ENCODE measurements at places on chromosomes 7 and 10.
A peak's percentile ranks its signal among the peaks of the same experiment; 100 is the strongest.

DNA sequence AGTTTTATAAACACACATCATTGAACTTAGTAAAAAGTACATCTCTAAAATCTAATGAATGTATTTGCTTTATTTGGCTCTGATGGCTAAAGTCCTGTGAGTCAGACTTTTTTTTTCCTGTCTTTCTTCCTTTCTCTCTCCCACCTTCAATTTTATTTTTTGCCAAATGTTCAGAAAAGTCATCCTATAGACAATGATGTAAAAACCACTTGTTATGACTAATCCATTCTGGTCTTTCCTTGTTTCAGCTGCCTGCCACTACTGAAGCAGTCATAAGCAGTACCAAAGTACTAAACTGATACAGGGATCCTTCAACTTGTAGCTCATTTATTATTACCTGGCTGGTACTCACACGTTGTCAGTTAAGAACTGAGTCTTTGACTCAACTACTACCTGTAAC lies 23.9 kb downstream of the HECTD2 start:
- DNase-seq: peak; percentile 74

- no peak for DNase-seq
These were observed 93.4 kb downstream of the ZNF33B start for GRCh38 chr10:42544945-42545344.

- peak; percentile 70 for DNase-seq
These were observed 10.4 kb upstream of the EIF3A start for GRCh38 chr10:119090968-119091367.

GRCh38 chr7:51545131-51545530 lies 228.5 kb upstream of the COBL start:
- DNase-seq: no peak

GRCh38 chr10:97197030-97197500 lies 11.3 kb upstream of the SLIT1 start:
- DNase-seq: no peak

- no peak for DNase-seq
These were observed 118.4 kb downstream of the ABCA13 start for GRCh38 chr7:48289656-48290055.

DNA sequence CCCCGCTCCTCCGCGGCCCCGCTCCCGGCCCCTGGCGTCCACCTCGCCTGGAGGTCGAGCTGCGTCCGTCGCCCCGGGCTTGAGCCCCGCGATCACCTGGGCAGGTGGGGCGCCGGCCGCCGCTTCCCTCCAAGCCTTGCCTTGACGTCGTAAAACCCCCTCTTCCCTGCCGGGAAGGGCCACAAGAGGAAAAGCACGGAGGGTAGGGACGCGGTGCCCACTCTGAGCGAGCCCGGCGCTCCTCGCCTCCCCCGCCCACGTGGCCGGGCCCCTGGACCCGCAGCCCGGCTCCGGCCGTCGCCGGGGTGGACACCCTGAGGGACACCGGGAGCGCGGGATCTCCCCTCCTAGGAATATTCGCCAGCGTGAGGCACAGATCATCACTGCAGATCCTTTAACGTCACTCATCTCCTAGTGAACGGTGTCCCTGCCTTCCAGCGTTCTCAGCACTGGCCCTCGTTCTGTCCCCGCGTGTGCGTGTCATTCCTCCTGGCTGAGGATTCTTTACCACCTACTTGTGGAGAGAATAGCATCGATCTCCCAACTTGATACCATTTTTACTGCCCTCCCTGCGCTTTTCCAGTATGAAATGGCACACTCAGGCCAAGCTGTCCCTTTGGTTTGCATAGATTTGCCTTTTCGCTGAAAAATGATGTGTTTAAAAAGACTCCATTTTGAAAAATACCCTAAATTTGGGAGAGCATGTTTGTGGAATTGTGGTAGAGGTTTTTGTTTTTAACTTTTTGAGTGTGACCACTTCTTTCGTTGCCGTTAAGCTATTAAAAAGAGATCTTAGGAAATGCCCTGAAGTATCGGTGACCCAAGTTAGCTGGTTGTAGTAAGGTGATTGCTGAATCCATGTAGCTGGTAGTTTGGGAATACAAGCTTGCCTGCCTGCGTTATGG lies 649 bp downstream of the ACTR3B start:
- DNase-seq: peak; percentile 20

GRCh38 chr7:140734096-140734495 lies 37.6 kb downstream of the NDUFB2 start:
- DNase-seq: no peak

DNA sequence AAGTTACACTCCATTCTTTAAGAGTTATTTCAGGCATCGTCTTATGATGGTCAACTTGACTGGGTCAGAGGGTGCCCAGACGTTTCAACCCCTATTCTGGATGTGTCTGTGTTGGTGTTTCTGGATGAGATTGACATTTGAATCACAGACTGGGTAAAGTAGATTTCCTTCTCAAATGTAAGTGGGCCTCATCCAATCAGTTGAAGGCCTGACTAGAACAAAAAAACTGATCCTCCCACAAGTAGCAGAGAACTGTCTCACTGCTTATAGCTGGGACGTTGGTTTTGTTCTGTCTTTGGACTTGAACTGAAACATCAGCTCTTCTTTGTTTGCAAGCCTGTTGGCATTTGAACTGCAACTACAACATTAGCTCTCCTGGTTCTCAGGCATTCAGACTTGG lies 76.3 kb upstream of the LYZL1 start:
- no peak for DNase-seq

DNA sequence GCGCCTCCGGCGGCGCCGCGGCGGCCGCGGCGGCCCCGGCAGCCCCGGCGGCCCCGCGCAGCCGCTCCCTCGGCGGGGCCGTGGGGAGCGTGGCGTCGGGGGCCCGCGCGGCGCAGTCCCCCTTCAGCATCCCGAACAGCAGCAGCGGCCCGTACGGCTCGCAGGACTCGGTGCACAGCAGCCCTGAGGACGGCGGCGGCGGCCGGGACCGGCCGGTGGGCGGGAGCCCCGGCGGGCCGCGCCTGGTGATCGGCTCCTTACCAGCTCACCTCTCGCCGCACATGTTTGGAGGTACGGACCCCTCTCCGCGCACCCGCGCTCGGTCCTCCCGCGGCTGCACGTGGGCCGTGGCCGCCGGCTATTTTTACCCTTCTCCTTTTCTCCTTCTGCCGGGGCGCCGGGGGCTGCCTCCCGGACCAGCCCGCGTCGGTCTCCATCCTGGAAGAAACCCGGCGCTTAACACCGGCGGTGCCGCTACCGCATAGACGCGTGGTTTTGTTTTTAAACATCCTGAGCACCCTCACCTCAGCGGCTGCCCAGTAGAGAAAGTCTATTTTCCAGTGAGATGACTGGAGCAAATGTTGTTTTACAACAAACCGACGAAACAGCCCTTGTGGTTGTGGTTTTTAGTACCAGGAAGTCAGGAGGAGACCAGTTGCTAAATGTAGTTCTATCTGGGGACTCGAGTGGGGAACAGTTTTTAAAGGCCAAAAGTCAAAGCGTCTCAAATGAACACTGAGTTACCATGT lies 1.3 kb downstream of the ZNRF2 start:
- peak; percentile 29 for DNase-seq

GRCh38 chr10:70621503-70622078 lies 19.1 kb upstream of the PRF1 start:
- DNase-seq: no peak

DNA sequence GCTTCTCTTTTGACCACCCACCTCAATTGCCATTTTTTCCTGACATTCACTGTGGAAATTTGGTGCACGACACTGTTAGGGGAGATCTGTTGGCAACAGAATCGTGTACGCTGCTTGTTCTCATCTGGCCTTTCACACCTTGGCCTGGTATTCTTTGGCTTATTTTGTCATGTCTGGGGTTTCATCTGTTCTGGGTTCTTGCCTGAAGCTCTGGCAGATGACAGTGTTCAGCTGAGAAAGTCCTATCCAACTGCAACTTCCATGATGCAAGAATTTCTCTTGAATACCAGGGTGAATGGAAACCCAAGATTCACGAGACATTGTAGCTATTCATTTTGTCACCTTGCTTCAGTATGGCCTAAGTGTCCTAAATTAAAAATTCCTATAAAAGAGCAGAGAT lies 82.6 kb upstream of the CELF2 start:
- no peak for DNase-seq

- peak; percentile 93 for DNase-seq
These were observed 54.6 kb downstream of the EEPD1 start for GRCh38 chr7:36207451-36208291.

DNA sequence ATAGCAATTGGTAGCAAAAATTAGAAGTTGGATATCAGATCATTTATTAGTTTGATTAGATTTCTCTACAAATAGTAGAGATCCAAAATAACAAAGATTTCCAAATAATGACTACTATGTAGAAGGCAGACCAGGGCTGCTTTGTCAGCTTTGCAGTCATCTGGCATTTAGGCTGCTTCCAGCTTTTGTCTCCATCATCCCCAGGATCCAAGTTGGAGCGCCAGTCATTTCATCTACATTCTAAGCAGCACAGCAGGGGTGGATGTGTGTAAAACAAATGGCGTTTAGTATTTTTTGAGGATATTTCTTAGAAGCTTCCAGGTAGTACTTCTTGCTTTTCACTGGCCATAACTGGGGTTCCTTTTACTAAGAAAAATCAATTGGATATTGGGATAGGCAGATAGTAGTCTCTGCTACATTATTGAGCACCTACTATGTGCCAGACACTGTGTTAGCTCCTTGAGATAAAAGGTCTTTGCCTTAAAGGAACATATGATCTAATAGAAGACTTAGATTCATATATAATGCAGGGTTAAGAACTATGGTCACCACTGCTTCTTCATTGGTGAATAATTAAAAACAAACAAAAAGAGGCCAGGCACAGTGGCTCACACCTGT lies 41.5 kb downstream of the TPST1 start:
- DNase-seq: peak; percentile 41

DNA sequence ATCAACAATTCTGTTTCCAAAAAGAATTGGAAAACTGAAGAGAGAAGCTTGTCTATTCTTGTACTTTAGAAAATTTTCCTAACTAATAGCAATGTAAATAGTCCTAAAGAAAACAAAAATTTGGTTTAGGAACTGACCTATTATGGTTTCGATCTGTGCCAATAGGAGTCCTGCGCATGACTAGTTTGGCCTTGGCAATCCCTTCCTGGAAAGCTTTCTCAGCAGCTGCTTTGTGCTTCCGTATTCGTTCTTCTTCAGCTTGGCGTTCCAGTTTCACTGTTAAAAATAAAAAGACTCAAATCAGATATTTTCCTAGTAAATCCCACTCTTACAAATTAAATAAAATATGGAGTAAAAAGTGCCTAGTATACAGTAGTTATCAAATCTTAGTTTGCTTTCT lies 36.6 kb downstream of the FZD9 start:
- no peak for DNase-seq
